ENCODE measurements at places on chromosomes 6 and 20.
A peak's percentile ranks its signal among the peaks of the same experiment; 100 is the strongest.

DNA sequence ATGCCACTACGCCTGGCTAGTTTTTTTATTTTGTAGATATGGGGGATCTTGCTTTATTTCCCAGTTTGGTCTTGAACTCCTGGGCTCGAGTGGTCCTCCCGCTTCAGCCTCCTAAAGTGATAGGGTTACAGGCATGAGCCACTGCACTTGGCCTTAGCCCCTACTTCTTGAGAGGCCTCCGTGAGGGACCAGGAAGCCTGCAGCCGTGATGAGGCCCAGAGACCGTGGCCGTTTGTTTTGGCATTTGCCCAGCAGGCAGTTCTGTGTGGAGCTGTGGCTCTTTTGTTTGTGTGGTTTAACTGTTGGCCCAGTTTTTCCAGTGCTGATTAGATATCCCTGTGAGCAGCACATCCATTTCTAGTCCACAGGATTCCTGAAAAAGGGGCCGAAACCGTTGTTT, 39.8 kb downstream of the SRSF3 start:
- DNase-seq, result peak; percentile 78

DNA sequence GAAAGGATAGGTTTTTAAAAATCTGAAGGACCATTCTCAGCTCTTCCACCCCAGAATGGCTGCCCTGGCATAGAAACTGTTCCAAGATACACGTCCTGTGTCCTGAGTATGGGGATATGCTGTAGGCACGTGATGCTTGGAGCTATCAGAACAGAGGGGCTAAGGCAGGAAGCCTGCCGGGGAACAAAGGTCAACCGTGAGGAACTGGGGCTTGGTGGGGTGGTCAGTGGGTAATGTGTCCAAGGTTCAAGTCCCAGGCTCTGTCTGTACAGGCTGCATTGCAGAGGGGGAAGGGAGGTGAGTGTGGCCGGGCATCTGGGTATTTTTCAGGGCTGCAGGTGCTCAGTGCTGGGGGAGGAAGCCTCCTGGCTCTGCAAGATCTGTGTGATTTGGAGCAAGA, 479.6 kb upstream of the CHD6 start:
- DNase-seq, result no peak

DNA sequence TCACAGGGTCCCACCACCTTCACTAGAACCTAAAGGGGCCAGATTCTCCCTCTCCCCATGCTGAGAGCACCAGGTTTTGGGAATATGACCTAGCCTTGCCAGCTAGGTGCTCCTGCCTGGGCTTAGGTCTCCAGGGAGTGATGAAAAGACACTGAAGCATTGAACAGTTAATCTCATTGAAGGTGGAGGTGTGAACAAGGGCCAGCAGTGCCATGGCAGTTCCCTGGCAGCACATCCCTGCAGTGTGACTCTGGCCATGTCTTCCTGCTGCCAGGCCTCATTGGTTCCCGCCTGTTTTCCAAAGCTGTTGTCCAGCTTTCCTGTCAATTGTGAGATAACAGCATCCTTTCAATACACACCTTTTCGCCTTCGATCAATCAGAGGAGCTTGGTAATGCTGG, 10.9 kb downstream of the PPIL6 start:
- no peak for DNase-seq

GRCh38 chr6:2938004-2938631, 33.2 kb downstream of the SERPINB6 start:
- DNase-seq, result no peak

DNA sequence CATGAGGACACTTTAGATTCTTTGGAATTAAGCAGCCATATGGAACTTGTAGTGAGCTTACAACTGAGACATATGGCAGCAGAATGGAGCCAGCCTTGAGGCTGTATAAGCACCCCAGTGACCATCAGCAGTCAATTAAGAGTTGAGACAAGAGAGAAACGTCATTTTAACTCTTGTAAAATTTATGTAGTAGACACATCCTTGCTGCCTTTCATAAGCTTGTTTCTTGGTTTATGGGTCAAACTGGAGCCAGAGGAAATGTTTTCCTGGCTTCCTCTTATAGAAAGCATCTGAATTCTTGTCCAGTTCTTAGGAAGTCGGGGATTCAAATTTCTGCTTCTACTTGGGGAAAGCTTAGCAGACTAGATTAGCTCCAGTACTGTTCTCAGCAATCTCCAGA, 745.1 kb upstream of the MARCKS start:
- no peak for DNase-seq

DNA sequence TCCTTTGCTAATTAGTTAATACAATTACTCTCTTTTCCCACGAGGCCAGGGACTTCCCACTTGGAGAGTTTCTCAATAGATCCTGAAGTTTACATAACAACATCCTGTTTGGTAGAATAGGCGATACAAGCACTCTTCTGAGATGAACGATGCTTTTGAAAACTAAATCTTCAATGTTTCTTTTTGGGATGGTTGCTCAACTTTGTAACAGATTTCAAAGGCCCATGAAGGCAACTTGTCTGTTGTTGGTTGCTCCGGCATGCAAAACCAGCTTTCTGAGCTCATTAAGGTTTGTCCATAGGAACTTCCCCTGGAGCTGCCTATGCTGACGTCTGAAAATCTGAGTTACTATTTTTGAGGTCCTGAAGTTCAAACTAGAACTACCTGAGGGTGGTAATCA, 25.9 kb upstream of the ROS1 start:
- no peak for DNase-seq

- no peak for DNase-seq
Measured at GRCh38 chr6:26275663-26276062, 89.3 kb upstream of the BTN3A2 start.

- DNase-seq, result no peak
Measured at GRCh38 chr20:5070570-5070969, 49.2 kb downstream of the PCNA start.

- no peak for DNase-seq
Measured at GRCh38 chr6:85402071-85402470, 47.8 kb upstream of the NT5E start.

DNA sequence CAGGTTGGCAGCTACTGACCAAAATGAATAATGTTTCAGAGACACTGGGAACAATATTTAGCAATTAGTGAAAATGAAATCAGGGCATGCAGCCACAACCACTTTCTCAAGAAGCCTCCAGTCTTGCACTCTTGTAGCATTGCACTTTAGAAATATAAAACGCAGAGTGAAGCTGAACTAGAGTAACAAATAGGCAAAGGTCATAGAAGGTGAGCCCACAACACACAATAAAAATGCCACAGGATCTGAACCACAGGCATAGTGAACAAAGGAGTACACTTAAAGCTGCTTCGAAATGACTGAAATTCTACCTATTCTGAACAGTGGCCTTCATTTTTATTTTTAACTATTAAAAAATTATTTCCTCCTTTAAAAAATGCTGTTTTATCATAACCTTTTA, 25.0 kb downstream of the DDO start:
- DNase-seq, result no peak

- peak; percentile 63 for DNase-seq
Measured at GRCh38 chr6:160088069-160088783, 33.4 kb upstream of the SLC22A1 start.

DNA sequence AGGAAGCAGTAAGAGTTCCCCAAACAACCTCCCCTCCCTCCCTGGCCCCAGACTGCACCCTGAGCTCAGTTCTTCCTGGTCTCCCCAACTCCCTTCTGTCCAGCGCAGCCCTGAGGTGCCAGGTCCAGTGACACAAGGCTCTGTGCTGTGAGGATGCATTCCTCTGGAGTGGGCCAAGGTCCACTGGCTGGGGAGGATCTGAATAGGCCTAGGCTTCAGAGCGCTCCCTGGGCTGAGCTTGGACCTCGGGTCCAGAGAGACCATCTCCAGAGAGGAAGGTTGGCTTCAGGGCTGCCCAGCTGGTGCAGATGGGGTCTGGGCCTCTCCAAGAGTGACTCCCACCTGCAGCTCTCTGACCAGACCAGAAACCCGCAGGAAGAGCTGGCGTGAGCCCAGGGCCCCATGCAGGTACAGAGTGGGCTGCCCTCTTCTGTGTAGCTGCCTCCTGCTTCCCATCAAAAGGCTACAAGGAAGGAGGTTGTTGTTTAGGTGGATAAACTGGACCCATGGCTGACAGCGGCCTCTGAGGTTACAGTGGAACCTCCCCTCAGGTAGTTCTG, 52.3 kb upstream of the MLN start:
- DNase-seq, result no peak

DNA sequence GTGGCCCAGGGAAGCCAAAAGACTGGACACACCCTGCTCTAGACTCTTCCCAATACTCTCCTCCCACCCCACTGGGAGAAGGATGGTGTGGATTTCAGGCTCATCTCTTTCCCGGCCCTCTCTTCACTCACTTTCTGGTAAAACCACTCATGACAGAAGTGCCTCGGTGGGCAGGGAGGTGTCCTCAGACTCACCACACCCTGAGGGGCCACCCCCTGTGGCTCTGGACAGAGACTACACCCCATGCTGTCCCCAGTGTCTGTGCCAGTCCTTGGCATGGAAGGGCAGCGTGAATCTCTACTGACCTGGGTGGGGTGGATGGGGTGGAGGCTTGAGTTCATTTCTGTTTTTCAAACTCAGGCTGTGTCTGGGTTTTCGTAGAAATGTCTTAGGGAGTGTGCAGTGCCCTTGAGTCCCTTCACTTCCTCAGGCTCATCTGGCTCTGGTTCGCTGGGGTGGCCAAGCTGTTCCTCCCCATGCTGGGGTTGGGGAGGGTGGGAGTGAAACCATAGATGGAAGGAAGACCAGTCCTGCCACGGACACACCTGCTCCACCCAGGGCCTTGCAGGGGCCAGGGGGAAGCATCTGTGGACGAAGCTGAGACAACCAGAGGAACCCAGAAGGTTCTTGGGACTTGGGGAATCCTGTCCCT, 59.1 kb downstream of the EZR start:
- DNase-seq, result no peak

DNA sequence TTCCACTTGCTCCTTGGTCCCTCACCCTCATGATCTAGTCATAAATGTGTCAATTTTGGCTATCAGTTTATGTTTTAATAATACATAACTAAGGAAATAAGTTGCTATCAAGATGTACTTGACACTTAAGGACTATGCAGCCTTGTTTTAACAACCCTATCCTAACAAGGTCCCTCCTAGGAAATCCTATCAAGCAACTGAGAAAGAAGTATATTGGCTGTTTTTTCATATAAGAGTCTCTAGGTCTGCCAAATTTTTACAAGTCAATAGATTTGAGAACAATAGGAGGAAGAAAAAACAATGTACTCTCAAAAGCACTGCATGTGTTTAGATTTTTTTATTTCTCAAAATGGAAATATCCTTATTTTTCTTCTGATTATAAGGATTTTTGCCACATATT, 14.7 kb downstream of the FILIP1 start:
- no peak for DNase-seq

- DNase-seq, result no peak
Measured at GRCh38 chr6:151275566-151275965, 35.8 kb downstream of the AKAP12 start.

GRCh38 chr6:50025258-50025657, 3.5 kb upstream of the DEFB110 start:
- DNase-seq, result no peak

DNA sequence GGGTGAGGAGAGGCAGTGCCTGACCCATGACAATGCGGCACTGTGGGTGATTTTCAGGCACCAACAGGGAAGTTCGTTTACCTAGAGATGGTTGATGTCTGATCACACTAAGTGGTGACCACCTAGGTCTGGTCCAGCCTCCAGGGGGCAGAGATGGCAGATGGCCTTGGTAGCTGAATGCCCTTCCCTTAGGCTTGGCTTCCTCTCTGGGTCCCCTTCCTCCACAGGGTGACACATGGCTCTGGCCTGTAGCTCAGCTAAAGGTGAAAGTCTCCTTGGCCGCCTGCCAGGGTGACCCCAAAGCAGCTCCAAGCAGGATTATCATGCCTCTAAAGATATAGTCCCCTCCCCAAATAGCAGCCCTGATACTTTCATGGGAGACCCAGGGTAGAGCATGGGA, 6.4 kb downstream of the GDAP1L1 start:
- DNase-seq, result no peak

DNA sequence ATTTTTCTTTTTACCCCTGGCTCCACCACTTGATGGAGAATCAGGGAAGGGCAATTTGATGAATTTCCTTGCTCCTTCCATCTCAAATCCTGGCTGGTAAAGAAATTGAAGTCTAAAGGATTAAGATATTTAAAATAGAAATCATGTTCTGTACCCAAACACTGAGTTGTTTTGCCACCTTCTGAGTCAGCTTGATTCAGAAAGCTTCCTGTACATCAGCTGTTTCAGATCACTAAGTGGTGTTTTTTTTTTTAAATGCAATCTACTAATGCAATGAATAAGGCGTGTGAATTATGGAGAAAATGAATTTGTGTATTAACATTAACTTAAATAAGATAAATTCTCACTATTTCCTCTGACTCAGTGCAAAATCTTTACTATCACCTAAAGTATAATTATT, 11.5 kb upstream of the POPDC3 start:
- no peak for DNase-seq

DNA sequence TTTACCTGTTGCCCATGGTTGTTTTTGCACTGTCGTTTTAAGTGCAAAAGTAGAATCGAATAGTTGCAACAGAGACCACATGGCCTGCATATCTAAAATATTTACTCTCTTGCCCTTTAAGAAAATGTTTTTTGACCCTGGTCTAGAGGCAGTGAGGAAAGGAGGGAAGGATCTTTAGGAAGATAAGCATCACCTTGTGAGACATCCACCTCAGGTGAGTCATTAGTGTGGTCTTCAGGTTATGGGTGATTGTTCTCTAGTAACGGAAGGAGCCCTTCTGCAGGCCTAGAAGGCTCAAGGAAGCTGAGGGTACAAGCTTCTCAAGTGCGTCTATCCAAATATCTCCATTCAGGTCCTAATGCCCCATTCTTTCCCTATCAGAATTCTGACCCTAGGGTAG, 6.6 kb upstream of the RAB44 start:
- no peak for DNase-seq

- DNase-seq, result no peak
Measured at GRCh38 chr6:7111095-7111690, 3.4 kb downstream of the RREB1 start.

DNA sequence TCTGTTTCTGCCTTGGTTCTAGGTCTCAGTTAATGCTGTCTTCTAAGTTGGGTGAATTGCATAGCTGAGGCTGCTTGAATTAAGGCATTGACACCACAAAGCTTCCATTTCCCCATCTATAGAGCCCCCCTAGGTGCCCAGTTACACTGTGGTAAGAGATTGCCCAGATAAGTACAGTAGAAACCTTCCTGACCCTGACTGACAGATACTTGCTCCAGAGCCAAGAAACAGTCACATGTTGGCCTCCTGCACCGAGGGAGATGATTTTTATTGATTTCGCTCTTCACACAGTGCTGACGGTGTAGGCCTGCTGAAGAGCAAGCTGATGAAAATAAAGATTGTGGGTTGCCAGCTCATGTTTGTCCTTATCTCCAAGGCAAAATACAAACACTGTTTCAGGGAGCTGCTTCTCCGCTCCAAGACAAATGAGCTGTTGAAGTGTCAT, 67.9 kb downstream of the TRMT11 start:
- DNase-seq, result no peak

All from kidney glomerular epithelial cell (primary cell).